Body of pancreas (tissue), 4 donors: ENCODE measurements at places on chromosomes 12 and 14. TPM values are rescaled to one million over a fixed set of nuclear protein-coding genes. Genes with fewer than 3 reads are reported as not detected.
A peak's percentile ranks its signal among the peaks of the same experiment; 100 is the strongest.

- no peaks in the 10 kb centered on the region for H3K27me3 ChIP-seq
- H3K36me3 ChIP-seq = no peaks in the 10 kb centered on the region
- H3K4me3 ChIP-seq = no peak overlapping the region
Observed at GRCh38 chr14:103833711-103834110, 13.7 kb downstream of the PPP1R13B start.

- no peaks in the 10 kb centered on the region for H3K27me3 ChIP-seq
- H3K36me3 ChIP-seq = no peaks in the 10 kb centered on the region
- H3K27ac ChIP-seq = no peak overlapping the region
- DNase-seq = no peak
Observed at GRCh38 chr12:12338527-12339168, 11.4 kb downstream of the MANSC1 start.

- H3K4me1 ChIP-seq = no peaks in the 10 kb centered on the region
- no peaks in the 10 kb centered on the region for H3K27me3 ChIP-seq
- no peaks in the 10 kb centered on the region for H3K36me3 ChIP-seq
- H3K4me3 ChIP-seq = no peak overlapping the region
- no peak overlapping the region for H3K27ac ChIP-seq
Observed at GRCh38 chr12:89252284-89252683, 100.0 kb downstream of the DUSP6 start.

DNA sequence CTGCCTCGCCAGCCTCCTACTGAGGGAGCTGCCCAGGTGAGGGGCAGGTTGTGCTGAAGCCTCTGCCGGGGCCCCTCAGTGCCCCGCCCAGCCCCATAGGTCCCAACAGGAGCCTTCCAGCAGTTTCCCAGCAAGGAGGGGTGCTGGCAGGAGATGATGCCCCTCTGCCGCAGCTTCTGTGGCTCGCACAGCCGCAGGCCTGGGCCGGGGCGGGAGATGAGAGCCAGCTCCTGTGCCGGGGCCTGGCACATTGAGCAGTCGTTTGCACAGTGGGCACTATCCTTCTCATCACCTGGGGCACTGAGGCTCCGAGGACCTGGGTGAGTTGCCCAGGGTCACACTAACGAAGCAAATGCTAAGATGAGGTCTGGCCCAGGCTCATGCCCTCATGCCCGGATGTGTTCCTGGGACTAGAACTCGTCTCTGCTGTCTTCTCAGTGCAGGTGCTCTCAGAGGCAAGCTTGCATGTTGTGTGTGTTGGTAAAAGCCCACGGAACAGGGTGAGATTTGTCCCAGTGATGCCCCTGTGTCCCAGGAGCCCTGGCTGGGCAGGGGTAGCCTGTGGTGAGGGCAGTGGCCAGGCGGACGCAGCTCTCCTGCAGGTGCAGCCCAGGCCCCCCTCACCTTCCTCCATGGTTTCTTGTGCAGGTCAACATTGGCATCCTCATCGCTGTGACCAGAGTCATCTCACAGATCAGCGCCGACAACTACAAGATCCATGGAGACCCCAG lies 177.5 kb downstream of the ADGRD1 start:
- no peak overlapping the region for H3K27ac ChIP-seq
- no peak for DNase-seq

DNA sequence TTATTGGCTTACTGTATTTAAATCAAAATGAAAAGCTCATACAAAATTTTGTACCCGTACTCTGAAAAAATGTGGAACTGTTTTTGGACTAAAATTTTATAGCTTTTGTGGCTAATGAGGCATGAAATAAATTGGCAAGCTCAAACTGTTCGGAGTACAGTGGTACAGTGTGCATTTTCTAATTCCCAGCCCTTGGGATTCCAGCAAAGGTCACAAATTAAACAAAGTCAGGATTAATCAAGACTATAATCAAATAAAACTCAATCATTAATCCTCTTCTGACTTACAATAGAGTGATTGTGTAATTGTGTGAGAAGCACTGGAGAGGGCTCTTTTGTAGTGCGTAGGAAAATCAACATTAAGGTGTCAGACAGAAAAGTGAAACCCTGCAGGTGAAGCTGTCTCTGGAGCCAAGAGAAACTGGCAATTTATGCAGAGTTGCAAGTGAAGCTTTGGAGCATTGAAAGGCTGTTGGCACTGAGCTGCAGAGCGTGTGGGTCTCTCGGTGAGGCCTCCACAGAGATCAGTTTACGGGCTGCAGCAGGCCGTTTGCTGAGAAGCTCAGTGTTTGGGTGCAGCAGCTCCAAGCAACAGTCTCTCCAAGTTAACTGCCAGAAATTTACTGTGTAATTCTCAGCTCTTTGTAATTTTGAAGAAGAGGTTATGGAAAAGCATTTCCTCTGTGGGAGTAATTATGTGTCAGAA lies 275.9 kb downstream of the FBXL14 start:
- H3K4me1 ChIP-seq = peaks cover 20% of the 10 kb centered on the region
- H3K4me3 ChIP-seq = no peak overlapping the region
- peak overlapping the region; percentile 48 for H3K27ac ChIP-seq
- DNase-seq = peak; percentile 51
- H3K36me3 ChIP-seq = no peaks in the 10 kb centered on the region

- H3K36me3 ChIP-seq = no peaks in the 10 kb centered on the region
- no peak overlapping the region for H3K27ac ChIP-seq
- DNase-seq = no peak
- H3K4me3 ChIP-seq = no peak overlapping the region
- no peaks in the 10 kb centered on the region for H3K27me3 ChIP-seq
- H3K4me1 ChIP-seq = peaks cover 5% of the 10 kb centered on the region
Observed at GRCh38 chr12:49282302-49282701, 12.6 kb upstream of the PRPH start.

DNA sequence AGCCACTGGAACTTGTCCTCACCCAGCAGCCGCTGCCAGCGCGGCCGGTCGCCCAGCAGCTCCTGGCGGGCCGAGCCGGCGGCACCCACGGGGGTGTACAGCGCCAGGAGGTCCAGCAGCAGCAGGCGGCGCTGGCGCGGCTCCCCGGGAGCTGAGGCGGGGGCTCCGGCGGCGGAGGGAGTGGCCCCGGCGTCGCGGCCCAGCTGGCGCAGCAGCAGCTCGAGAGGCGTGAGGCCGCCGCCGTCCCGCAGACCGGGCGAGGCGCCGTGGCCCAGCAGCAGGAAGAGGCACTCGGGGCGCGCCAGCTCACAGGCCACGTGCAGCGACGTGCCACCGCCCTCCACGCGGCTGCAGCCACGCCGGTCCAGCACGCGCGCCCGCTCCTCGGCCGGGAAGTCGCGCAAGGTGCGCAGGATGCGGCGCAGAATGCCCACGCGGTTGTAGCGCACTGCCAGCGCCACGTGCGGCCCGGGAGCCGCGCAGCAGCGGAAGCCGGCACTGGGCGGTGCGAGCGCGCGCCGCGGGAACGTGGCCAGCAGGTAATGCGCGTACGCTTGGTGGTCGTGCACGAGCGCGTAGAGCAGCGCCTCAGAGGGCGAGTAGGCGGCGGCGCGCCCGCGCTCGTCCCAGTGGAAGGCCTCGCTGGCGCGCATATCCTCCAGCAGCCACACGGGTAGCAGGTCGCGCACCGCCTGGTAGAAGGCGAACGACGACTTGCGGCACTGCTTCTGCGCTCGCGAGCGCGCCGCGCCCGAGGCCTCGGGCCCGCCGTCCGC lies 2.3 kb downstream of the ANKRD9 start:
- no peaks in the 10 kb centered on the region for H3K27me3 ChIP-seq
- no peak for DNase-seq
- no peak overlapping the region for H3K4me3 ChIP-seq
- H3K4me1 ChIP-seq = peaks cover 24% of the 10 kb centered on the region
- H3K27ac ChIP-seq = no peak overlapping the region

DNA sequence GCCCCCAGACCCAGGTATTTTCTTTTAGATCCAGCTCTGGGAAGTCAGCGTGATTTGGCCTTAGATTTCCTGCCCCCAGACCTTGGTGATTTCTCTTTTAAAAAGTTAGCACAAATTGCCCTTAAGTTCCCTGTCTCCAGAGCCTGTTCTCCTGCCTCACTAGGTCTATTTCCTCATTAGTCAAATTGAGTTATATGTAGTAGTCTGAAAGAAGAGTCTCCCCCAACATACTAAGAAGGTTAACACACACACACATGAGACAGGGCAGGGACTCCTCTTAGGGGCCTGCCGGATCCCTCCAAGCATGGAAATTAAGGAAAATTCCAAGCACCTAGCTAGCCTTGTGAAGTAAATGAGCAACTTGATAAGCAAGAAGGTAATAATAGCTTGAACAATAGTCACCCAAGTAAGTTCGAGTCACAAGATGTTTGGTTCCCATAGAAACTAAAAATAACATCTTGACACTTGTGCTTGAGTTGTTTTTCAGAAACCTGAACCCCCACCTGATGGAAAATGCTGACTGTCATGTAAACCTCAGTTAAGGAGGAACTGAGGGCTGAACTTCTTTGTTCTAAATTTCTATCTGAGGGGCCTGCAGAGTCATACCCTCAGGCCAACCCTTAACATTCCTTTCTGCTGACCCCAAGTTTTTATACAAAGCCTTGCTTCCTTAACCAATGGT lies 51.6 kb downstream of the CAND1 start:
- DNase-seq = no peak
- H3K4me3 ChIP-seq = no peak overlapping the region

- H3K4me1 ChIP-seq = peaks cover 1% of the 10 kb centered on the region
- no peak for DNase-seq
- H3K27me3 ChIP-seq = no peaks in the 10 kb centered on the region
- no peak overlapping the region for H3K4me3 ChIP-seq
- no peaks in the 10 kb centered on the region for H3K36me3 ChIP-seq
Observed at GRCh38 chr14:102212356-102212755, 72.7 kb downstream of the WDR20 start.

DNA sequence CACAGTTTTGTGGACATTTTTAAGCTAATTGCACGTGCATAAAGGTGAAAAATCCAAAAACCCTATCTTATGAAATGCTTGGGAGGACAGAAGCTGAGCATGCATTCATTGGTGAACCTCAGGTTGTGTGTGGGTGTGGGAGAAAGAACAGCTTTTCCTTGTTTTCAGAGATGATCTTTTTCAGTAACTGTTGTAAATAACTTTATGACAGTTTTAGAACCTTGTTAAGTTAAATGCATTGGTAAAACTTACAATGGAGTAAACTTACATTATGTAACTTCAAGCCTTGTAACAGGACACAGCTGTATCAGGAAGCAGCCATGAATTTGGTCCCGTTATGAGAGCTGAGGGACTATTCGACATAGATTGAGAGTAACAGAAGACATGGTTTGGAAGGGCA lies 587.4 kb downstream of the GALC start:
- H3K4me3 ChIP-seq = no peak overlapping the region
- DNase-seq = no peak
- no peaks in the 10 kb centered on the region for H3K27me3 ChIP-seq
- no peaks in the 10 kb centered on the region for H3K36me3 ChIP-seq
- H3K4me1 ChIP-seq = no peaks in the 10 kb centered on the region

DNA sequence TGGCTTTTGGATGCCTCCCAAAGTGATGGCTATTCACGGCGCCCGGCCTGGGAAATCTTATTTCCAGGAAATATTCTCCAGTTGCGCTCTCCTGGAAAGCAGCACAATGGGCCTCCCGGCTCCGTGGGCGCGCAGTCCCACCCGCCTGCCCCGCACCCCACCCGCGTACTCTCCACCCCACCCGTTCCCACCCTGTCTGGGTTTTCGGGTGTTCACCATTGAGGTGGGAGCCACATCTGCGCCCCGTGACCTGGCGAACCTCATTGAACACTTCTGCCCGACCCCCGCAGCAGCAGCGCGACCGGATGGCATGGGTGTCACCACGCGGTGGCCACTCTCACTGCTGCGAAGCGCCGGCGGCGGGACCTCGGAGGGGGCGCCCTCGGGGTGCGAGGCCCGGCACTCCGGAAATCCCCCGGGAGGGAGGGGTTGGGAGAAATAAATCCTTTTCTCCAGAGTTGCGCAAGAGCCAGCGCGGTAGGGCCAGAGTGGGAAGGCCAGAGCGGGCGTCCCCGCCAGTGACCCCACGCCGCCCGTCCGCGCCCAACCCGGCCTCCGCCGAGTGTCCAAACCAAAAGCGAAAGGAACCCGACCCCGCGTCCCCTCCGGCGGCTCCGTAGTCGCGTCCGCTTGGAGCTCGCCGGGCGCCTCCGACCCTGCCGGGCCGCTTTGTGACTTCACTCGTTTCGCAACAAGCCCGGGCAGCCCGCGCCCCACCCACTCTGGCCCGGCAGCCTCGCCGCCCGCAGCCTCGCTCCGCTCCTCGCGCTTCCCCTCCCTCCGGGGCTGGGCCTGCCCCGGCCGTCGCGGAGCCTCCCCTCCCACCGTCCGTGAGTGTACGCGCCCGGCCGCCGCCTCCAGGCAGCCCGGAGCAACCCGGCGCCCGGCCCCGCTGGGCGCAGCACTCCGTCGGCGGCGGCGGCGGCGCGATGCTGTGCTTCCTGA lies at the start of gene DRAM1:
TSS of gene DRAM1 (plus strand) at position 720 of the 945 bp plus-strand sequence. CDS start at position 930, 210 bp downstream.
- no peaks in the 10 kb centered on the region for H3K27me3 ChIP-seq
- no peaks in the 10 kb centered on the region for H3K36me3 ChIP-seq
- peak; percentile 94 for DNase-seq
- peak within 1 kb of the TSS; percentile 94 for H3K27ac ChIP-seq

DNA sequence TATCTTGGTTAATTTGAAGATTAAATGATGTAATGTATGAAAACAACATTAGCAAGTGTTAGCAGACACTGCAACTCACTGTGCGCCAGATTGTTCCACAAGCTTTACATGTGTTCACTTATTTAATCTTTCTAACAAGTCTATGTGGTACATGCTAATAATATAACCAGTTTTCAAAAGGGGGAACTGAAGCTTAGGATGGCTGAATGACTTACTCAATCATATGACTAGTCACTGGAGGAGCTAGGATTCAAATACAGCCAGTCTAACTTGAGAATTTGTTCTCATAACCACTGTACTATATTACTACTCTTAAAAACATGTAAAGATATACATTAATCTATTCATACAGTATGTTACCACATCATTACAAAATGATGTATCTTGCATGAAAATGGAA lies 60.5 kb upstream of the LRIG3 start:
- no peak overlapping the region for H3K27ac ChIP-seq
- DNase-seq = no peak
- no peaks in the 10 kb centered on the region for H3K27me3 ChIP-seq

- DNase-seq = no peak
- peak overlapping the region; percentile 90 for H3K4me3 ChIP-seq
- H3K27me3 ChIP-seq = no peaks in the 10 kb centered on the region
Observed at GRCh38 chr12:2876431-2877046, 435 bp downstream of the FOXM1 start.

Gene GPRC5D
- total RNA-seq = not detected

Gene STAC3
- total RNA-seq = 0.78 TPM

Gene FBLN5
- 52.1 TPM for total RNA-seq

Gene SIX6
- not detected for total RNA-seq

Gene DEGS2
- 10.5 TPM for total RNA-seq
